ENCODE measurements at places on chromosomes 12 and 14.

DNA sequence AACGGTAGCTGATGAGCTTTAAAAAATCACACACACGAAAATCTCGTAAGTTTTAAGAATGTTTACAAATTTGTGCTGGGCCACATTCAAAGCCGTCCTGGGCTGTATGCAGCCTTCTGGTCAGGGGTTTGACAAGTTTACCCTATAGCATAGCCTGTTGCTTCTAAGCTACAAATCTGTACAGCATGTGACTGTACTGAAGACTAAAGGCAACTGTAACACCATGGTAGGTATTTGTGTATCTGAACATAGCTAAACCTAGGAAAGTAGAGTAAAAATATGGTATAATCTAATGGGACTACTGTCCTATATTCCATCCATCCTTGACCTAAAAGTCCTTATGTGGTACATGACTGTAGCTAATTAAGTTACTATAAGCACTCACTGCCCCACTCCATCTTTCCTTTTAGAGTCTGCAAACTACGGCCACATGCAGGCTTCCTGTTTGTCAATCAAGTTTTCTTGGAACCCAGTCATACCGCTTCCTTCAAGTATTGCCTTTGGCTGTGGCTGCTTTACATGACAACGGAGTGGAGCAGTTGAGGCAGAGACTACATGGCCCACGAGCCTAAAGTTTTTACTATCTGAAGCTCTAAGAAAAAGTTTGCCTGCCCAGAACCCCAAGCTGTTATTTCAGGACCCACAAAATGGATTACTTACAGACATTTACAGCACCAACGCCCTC lies 18.5 kb downstream of the KRT7 start:
- DNase-seq: no peak

- no peak for DNase-seq
Observed at GRCh38 chr12:106861984-106862916, 87.8 kb downstream of the RIC8B start.

- DNase-seq: no peak
Observed at GRCh38 chr12:131171029-131171428, 217.3 kb downstream of the ADGRD1 start.

DNA sequence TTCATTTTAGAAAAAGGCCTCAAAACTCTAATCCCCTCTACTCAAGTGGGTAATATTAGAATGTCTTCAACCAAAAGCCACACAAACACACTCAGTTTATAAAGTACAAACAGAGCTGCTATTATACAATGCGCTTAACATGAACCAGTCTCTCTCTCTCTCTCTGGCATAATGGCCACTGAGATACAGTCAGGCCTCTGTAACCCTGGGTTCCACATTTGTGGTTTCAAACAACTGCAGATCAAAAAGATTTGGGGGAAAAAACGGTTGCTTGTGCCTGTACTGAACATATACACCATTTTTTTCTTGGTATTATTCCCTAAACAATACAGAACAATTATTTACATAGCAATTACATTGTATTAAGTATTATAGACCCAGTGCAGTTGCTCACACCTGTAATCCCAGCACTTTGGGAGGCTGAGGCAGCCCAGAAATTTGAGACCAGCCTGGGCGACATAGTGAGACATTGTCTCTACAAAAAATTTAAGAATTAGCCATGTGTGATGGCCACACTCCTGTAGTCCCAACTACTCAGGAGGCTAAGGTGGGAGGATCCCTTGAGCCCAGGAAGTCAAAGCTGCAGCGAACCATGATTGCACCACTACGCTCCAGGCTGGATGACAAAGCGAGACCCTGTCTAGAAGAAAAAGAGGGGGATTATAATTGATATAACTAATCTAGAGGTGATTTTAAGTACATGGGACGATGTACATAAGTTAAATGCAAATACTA lies 5.6 kb downstream of the SLC11A2 start:
- peak; percentile 68 for DNase-seq

DNA sequence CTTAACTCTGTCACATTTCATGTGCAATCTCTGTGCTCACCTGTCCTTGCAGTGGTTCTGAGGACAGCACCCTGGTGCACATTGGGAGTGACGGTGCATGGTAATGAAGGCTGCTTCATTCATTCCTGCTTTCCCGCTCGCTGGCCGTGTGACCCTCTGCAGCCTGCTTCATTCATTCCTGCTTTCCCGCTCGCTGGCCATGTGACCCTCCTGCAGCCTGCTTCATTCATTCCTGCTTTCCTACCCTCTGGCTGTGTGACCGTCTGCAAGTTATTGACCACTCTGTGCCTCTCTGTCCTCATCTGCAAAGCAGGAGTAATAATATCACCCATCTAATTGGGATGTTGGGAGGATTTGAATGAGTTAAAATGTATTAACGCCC lies 189.1 kb upstream of the TMEM132C start:
- no peak for DNase-seq

DNA sequence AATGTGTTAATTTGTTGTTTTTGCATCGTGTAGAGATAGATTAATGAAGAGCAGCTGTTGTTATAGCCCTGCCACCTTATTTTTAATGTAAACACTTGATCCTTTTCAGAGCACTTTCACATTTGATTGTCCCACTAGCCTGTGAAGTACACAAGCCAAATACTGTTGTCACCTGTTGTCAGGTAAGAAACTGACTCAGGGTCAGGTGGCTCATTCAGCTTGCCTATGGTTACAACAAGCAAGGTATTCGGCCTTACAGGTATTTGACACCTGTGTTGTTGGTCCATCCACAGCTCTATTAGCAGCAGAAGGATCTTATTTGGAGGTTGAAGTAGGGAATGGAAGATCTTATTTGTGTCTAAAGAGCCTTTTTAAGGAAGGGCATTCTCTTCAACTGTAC lies 108.9 kb downstream of the GPR135 start:
- peak; percentile 49 for DNase-seq

- DNase-seq: no peak
Observed at GRCh38 chr12:4157122-4157521, 116.4 kb upstream of the CCND2 start.

DNA sequence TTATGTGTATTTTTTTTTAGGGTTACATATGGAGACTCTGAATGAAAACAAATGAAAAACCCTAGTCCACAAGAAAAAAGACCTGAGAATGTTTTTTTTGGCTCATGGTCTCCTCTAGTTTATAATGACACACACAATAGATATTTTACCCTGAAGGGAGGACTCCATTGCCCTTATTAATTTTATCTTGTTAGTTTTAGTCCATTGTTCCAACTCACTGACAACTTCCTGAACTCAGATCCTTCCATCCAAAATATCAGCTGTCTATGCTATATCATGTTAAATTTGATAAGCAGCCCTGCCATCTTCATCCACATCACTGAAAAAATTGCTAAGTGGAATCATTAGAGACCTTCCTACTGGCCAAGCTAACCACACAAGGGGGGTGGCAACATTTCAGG lies 232.1 kb downstream of the MON2 start:
- no peak for DNase-seq

DNA sequence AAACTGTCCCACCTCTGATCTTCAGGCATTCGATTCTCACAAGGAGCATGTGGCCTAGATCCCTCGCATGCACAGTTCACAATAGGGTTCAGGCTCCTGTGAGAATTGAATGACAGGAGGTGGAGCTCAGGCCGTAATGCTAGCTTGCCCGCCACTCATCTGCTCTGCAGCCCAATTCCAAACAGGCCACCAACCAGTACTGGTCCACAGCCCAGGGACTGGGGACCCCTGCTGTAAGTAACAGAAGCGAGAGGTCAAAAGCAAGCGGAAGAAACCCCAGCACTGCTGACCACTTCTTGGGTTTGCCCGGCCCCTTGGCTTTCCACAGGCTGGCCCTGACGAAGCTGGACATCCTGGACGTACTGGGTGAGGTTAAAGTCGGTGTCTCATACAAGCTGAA lies 8.5 kb upstream of the SIVA1 start:
- no peak for DNase-seq

- DNase-seq: no peak
Observed at GRCh38 chr14:51124029-51124428, 29.1 kb upstream of the TRIM9 start.

DNA sequence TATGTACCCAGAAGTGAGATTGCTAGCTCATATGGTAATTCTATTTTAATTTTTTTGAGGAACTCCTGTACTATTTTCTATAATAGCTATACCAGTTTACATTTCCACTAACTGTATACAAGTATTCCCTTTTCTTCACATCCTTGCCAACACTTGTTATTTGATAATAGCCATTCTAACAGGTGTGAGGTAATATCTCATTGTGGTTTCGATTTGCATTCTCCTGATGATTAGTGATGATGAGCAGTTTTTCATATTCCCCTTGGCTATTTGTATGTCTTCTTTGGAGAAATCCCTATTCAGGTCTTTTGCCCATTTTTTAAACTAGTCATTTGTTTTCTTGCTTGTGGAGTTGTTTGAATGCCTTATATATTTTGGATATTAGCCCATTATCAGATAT lies 121.3 kb downstream of the BBS10 start:
- DNase-seq: no peak

- no peak for DNase-seq
Observed at GRCh38 chr14:41663473-41663850, 56.8 kb downstream of the LRFN5 start.

GRCh38 chr12:2338991-2339431 lies 286.2 kb downstream of the CACNA1C start:
- no peak for DNase-seq

DNA sequence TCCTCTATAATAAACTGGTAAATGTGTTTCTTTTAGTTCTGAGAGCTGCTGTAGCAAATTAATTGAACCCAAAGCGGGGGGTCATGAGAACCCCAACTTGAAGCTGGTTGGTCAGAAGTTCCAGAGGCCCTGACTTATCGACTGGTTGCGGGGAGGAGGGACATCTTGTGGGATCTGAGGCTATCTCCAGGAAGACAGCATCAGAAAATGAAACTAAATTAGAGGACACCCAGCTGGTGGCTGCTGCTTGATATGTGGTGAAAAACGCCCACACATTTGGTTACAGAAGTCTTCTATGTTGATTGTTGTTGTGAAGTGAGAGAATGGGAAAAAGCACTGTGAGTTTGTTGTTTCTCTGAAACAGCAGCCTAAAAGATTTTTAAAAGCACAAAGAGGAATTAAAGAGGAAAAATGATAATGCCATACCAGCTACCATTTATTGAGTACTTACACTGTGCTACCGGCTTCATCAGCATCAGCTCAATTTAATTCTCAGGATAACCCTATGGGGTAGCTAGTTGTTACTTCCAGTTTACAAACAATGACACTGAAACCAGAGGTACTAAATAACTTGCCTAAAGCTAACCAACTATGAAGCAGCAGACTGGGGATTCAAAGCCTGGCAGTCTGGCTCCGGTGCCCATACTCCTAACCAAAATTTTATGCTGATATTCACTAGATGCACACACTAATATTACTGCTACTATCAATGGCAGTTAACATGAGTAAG lies 24.3 kb downstream of the DDX24 start:
- DNase-seq: no peak

GRCh38 chr12:92641291-92641690 lies 61.5 kb upstream of the PLEKHG7 start:
- no peak for DNase-seq

GRCh38 chr14:44316647-44317440 lies 190.2 kb downstream of the FSCB start:
- peak; percentile 31 for DNase-seq

GRCh38 chr14:25522116-25522515 lies 472.2 kb upstream of the STXBP6 start:
- no peak for DNase-seq

- DNase-seq: peak; percentile 61
Observed at GRCh38 chr12:48189331-48190125, 6.1 kb downstream of the CCDC184 start.

GRCh38 chr12:76348079-76348901 lies at the start of gene BBS10:
Gene BBS10 (minus strand): TSS chr12:76348415. CDS start chr12:76348358, 57 bp downstream.
- DNase-seq: peak; percentile 89

- peak; percentile 56 for DNase-seq
Observed at GRCh38 chr12:22481547-22482104, 62.7 kb downstream of the C2CD5 start.

DNA sequence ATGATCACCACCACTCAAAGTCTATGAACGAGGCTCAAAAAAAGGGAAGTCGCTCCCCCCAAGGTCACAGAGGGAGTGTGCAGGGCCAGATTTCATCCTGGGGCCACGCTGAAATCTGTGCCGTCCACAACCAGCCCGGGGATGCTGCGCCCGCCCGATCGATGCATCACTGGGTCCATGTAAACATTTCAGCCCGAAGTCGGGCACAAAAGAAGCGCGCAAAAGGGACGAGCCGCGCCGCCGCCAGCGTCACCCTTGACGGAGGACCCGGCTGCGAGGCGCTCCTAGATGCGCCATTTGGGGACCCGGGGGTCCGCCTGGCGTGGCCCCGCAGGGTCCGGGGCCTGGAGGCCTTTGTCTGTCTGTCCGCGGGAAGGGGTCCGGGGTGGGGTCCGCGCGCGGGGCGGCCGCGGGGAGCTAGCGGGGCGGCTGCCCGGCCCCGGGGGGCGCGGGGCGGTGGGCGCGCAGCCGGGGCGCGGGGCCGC lies 503 bp downstream of the FBXO21 start:
- DNase-seq: peak; percentile 77

- no peak for DNase-seq
Observed at GRCh38 chr12:1204581-1205121, 213.6 kb downstream of the ERC1 start.

DNA sequence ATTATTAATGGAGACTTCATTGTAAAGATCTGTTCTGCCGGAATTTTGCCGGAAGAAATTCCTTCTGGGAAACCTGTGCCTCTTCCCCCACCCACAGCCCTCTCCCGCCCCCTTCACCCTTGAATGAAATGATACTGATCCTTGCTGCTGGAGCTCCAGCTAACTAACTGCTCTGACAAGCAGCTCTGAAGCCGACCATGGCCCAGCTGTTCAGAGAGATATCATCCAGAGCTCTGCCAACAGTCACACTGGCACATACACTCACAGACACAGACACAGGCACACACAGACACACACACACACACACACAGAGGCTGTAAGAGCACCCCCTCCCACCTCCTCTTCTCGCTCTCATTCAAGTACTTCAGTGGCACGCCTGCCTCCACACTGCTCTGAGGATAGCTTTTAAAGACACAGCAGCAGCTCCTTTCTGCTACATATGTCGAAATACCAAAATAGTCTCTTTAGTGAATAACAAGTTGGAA lies 88.6 kb downstream of the R3HDM2 start:
- peak; percentile 61 for DNase-seq

DNA sequence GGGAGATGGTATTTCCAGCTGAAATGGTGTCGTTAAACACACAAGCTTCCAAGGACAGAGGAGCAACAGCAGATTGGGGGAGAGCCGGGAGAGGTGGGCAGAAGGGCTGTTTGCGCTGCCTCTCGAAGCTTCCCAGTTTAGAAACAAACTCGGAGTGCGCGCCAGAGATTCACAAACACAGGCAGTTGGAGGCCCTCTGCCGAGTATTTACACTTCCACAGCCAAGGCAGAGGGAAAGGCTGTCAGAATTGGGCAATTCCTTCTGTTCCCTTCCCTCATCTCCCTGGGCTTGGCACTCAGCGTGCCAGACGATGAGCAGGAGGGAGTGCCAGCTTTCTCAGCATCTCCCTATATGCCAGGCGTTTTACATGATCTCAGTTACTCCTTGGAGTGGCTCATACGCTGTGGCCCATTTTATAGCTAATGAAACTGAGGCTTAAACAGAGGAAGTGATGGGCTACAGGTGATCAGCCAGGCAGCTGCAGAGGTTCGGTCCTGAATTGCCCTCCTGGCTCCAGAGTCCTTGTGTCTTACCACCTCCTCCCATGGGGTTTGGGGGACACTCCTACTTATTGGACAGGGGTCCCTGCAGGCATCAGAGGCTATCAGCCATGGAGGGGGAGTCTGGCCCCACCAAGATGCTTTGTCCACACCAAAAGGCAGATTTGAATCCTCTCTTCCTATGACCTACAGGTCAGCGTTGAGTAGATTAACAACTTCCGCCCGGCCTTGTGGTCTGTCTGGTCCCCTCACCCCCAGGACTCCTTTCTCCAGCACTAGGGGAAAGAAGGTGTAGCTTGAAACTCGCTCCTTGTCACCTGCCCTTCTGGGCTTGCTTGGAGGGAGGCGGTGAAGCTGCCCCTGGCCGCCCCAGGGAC lies 3.1 kb downstream of the FAM222A start:
- no peak for DNase-seq

Measured in NCI-H1417 (cell line).